Chondrocyte (in vitro differentiated cells): ENCODE measurements at places on chromosomes 13 and 19. TPM values are rescaled to one million over a fixed set of nuclear protein-coding genes. Genes with fewer than 3 reads are reported as not detected.

DNA sequence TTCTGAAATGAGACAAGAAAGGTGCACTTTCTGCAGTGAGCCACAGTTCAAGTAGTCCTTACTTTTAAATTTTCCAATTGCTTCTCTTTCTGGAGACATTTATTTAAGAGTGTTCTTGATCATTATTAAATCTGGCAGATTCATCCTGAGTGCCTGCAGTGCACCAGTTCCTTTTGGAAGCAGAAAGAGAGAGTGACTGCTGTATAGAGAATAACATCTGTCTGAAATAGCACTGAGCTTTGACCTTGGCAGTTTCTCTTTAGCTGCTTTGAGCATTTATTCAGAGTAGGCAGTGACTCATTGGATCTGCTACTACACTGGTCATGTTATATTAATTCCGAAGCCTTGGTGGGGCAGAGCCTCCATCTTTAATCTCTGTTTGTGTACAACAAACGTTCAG lies 1373.7 kb downstream of the PCDH9 start:
- H3K4me3 ChIP-seq: no peak overlapping the region
- DNase-seq: no peak
- peak overlapping the region; percentile 41 for H3K27ac ChIP-seq
- H3K36me3 ChIP-seq: no peaks in the 10 kb centered on the region

GRCh38 chr13:86269511-86269910 lies 470.3 kb upstream of the SLITRK6 start:
- H3K36me3 ChIP-seq: no peaks in the 10 kb centered on the region
- no peak for DNase-seq
- no peaks in the 10 kb centered on the region for H3K27me3 ChIP-seq
- H3K27ac ChIP-seq: no peak overlapping the region

DNA sequence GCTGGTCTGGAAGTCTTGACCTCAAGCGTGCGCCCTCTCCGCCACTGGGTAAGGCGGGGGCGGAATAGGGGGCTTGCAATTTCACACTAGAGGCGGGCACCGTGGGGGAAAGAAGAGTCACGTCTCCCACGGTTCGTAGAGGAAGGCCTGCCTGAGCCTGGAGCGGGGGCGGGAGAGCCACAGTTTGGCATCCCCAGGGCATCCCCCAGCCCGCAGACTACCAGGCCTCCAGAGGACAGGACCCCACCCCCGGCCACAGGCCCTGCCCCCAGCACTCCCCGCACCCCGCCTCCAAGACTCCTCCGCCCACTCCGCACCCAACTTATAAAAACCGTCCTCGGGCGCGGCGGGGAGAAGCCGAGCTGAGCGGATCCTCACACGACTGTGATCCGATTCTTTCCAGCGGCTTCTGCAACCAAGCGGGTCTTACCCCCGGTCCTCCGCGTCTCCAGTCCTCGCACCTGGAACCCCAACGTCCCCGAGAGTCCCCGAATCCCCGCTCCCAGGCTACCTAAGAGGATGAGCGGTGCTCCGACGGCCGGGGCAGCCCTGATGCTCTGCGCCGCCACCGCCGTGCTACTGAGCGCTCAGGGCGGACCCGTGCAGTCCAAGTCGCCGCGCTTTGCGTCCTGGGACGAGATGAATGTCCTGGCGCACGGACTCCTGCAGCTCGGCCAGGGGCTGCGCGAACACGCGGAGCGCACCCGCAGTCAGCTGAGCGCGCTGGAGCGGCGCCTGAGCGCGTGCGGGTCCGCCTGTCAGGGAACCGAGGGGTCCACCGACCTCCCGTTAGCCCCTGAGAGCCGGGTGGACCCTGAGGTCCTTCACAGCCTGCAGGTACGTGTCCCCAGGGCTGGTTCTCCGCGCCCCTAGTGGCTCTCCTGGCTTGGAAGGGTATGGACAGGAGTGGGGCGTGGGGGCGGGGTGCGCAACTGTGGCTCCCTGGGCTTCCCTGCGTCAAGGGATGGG lies at the start of gene ANGPTL4:
TSS of gene ANGPTL4 (plus strand) at position 353 of the 969 bp plus-strand sequence. CDS start at position 520, 167 bp downstream.
- peak within 1 kb of the TSS; percentile 92 for H3K4me3 ChIP-seq
- H3K36me3 ChIP-seq: peaks cover 7% of the 10 kb centered on the region
- peaks cover 63% of the 10 kb centered on the region for H3K4me1 ChIP-seq
- no peaks in the 10 kb centered on the region for H3K27me3 ChIP-seq

IER2 gene
- total RNA-seq: 38.4 to 67.1 TPM (median 58.5 TPM) in 3 replicates
